ENCODE measurements at places on chromosomes 1 and 21.

DNA sequence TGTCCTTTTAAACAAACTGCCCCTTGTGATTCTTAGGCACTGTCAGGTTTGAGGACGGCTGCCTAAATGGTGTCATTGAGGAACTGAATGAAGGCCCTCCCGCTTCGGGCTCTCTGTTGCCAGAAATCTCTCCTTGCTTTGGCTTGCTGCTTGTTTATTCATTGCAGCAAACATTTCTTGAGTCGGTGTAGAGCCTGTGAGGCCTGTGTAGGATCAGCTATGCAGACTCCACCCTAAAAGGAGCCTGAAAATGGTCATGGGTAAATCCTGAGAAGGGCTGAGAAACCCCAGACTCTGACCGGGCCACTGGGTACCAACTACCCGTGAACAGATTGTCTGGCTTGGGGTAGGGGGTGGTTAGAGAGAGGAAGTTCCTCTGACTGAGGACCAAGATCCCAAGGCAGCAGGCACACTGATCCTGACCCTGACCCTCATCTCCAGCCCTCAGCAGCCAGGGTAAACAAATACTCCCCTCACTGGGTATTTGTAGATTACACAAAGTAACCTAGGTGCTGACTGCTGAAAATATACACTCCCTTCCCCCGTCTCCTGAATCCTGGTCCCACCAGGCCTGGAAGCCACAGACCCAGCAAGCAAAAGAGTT, 3.1 kb downstream of the IL6R start:
- DNase-seq: no peak

DNA sequence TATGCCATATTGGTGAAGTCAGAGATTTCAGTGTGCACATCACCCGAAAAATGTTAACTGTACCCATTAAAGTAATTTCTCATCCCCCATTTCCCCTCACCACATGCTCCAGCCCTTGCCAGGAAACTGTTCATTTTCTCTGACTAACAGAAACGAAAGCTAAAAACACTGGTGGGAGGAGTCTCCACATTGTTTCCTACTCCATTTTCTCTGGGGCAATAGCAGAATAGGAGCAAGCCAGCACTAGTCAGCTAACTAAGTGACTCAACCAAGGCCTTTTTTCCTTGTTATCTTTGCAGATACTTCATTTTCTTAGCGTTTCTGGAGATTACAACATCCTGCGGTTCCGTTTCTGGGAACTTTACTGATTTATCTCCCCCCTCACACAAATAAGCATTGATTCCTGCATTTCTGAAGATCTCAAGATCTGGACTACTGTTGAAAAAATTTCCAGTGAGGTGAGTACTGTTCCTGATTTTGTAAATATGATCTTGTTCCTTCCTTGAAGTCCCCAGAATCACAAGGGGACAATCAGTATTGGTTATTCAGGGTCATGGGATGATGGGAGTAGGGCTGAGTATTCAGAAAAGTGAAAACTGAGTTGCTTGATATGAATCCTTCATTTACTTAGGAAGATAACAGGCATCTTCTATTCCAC, at the start of gene IFI16:
IFI16 (plus strand) TSS at position 204 of the 658 bp plus-strand sequence. CDS start 4,774 bp downstream, outside the sequence.
- no peak for DNase-seq

GRCh38 chr1:15172405-15173259, 19.1 kb downstream of the TMEM51 start:
- no peak for DNase-seq

DNA sequence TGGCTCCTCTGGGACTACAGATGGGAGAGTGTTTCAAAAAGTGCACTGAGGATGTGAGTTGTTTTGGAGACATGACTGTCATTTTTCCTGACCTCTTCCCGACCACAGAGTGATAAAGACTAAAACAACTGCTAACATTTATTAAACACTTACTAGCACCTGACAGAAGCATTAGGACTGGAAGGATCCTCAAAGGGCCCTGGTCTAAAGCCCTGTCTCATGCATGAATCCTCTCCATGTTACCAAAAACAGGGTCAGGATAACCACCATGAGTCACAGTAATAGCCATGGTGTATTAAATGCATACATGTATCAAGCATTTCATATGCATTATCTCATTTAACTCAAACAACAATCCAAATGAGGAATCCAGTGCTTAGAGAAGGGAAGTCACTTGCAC, 11.5 kb downstream of the CYB5RL start:
- DNase-seq: no peak

- no peak for DNase-seq
These were observed 19.5 kb upstream of the SH2D2A start for GRCh38 chr1:156836041-156836654.

- no peak for DNase-seq
These were observed 5.1 kb downstream of the FCRL2 start for GRCh38 chr1:157771661-157772425.

- no peak for DNase-seq
These were observed 100.1 kb downstream of the ATF6 start for GRCh38 chr1:161866241-161866640.

DNA sequence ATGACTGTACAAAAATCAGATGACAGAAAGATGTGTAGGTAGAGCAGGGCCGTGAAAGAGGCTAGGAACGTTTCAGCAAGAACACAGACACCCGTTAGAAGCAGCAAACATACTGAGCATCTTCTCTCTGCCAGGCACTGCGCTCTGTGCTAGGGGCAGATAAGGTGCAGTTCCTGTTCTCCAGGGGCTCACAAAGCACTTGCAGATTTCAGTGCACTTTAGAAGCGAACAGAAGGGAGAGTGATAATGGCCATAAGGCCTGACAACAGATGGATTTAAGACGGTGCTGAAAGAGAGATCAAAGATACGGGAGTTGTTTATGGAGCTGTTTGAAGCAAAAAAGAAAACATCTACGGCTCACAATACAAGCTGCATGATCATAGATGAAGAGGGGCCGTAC, 200.3 kb upstream of the FOXD3 start:
- no peak for DNase-seq

GRCh38 chr1:56788588-56788987, 30.6 kb downstream of the FYB2 start:
- DNase-seq: no peak

DNA sequence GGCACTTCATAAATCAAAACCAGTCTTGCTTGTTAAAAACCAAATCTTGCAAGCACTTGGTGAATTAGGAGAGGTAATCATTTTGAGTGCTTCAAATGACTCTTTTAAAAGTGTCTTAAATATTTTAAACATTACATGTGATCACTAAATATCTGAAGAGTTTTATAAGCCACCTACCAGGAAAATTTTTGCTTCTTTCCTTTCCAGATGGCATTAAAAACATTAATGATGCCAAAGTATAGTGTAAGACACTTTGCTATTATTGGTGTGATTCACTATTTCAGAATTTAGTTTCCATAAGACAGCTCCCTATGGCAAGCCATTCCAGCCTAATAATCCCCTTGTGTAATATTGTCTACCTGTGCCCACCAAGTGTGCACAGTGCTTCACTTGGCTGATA, 548.8 kb upstream of the ADAMTS5 start:
- no peak for DNase-seq

GRCh38 chr1:71399594-71399993, 318.8 kb upstream of the ZRANB2 start:
- DNase-seq: no peak

- DNase-seq: peak; percentile 42
These were observed 1.1 kb downstream of the AKT3 start for GRCh38 chr1:243848858-243849420.

DNA sequence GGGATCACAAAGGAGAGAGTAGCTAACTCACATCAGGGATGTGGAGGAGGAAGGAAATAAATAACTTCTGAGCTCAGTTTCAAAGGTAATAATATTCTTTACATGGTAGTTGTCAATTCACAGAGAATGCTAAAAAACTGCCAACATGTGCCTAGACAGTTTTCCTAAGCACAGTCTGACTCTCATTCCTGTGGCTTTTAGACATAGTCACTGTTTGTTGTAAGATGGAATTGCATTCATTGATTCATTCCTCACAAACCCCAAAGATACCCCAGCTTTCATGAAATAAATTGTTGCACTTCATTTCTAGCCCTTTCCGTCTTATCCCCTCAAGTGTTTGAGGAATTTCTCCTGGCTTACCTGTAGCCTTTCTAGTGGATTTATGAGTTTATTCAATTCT, 263.9 kb downstream of the NTNG1 start:
- no peak for DNase-seq

GRCh38 chr1:65388908-65389695, 31.4 kb upstream of the LEPR start:
- no peak for DNase-seq

DNA sequence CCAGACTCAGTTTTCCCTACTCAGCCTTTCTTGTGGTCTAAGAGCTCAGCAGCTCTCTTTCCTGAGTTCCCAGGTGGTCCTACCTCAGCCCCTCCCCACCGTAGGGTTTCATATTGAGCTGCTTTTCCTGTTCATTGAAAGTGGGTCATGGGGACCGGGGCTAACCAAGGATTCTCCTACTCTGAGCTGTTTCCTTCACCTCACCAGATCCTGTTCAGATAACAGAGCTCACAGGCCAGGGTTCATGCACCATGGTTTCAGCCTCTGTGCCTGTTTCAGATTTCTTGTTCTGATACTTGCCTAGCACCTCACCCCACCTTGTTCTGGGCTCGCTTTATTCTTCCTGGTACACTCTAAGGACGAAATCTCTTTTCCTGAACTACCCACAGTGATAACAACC, 8.5 kb downstream of the UBQLN4 start:
- DNase-seq: no peak

DNA sequence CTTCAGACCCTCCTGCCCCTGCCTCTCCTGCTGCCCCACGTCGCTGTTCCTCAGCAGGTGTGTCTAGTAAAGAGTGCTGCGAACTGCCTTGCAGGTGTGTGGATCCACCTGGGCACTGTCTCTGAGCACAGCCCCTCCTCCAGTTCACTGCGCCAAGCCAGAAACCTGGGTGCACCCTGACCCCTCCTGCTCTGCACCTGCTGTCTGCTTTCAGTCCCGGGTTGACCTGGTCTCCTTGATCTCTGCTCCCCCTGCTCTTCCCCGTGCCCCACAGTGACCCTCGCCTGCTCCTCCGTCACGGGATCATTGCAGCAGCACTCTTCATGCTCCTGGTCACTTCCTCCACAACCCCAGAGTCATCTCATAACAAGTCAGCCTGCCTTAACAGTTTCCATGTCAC, 6.5 kb downstream of the A3GALT2 start:
- DNase-seq: no peak

DNA sequence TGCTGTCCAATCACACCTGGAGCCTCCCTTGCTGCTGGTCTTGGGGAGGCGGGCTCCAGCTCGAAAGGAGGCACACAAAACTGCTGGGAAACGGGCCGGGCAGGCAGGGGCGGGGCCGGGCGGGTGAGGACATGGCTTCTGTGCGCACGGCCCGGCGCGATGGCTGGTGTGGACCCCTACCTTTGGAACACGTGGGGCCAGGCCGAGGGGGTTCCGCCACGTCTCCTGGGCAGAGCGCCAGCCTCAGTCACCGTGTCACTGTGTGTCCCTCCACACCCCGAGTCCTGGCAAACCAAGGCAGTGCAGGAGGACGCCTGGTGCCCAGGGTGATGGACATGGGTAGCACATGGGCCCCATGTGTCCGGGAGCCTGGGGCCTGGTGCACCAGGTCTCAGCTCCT, 42.0 kb upstream of the ADARB1 start:
- DNase-seq: no peak

- no peak for DNase-seq
These were observed 1.4 kb upstream of the PODN start for GRCh38 chr1:53060579-53060978.

DNA sequence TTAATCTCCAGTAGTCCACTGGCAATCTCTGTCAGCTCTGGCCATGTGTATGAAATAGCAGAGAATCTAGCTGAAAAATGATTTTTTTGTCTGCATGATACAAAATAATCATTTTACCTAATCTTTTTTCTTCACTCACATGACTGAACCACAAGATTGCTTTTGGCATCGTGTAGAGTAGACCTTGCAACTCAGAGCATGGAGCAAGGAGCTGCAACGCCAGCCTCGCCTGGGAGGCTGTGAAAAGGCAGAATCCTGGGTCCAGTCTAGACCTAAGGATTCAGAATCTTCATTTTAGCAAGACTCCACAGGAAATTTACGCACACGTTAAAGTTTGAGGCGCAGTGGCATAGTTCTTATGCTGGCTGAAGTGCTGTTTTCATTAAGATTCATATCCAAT, 40.2 kb downstream of the TOMM20 start:
- DNase-seq: no peak

DNA sequence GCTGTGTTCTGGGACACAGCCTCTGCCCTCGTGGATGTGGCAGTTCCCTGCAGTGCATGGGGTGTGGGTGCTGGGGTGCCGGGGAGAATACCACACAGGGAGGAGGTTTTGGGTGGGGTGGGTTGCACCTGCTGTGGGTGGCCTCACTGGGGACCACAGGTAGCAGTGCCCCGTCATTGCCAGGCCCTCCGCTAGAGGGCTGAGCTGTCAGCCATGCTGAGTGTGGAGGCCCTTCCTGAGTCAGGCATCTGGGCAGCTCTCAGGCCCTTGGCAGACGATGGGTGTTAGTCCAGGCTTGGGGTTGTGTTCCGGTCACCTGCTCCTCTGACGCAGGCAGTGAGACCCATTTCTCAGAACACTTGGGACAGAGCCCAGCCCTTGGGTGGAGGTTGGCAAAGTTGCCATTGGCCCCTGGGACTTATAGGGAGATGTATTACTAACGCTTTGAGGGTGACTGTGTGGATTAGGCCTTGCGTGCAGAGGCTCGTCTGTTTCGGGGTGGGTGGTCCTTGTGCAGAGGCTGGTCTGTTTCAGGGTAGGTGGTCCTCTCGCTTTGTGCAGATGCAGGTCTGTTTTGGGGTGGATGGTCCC, 23.9 kb downstream of the PCNT start:
- DNase-seq: no peak

DNA sequence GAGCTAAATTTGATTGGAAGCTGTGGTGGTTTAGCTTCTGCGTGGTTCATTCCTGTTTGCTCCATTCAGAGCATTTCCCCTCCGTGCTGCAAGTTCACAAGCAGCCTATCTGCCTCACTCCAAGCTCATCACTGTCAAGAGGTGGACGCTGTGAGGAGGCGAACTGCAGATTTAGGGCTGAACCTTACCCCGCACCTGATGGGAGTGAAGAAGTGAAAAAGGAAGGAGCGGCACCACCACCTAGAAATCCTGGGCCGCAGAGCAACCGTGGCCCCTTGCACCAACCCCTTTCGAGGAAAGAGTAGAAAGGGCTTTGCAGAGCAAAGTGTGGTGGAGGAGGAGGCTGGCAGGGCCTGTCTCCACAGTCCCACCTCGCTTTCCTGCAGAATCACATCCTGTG, 117.4 kb downstream of the IER5 start:
- no peak for DNase-seq

- no peak for DNase-seq
These were observed 56.0 kb upstream of the DPYD start for GRCh38 chr1:97976801-97977200.

DNA sequence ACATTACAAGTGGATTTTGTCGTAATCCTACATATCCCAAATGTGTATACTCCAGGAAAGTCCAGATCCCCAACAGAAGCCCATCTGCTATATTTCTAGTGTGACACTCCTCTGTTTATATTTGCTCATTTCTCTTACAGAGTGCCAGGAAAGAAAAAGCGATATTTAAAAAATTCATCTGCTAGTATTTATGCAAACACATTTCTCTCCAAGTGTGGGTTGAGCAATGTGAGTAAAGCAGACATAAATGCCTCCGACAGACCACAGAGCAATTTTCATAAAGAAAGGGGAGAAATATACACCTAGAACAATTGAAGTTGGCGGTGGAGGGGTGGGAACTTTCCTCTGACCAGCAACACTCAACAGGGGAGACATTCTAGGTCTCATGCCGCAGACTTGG, 22.2 kb upstream of the RAP1A start:
- DNase-seq: no peak

All from stimulated activated CD8-positive, alpha-beta memory T cell treated with anti-CD3 and anti-CD28 coated beads, Interleukin-2, amount 100 ng/mL, for 48 hours (primary cell).